ENCODE measurements at places on chromosomes 11 and 22.

DNA sequence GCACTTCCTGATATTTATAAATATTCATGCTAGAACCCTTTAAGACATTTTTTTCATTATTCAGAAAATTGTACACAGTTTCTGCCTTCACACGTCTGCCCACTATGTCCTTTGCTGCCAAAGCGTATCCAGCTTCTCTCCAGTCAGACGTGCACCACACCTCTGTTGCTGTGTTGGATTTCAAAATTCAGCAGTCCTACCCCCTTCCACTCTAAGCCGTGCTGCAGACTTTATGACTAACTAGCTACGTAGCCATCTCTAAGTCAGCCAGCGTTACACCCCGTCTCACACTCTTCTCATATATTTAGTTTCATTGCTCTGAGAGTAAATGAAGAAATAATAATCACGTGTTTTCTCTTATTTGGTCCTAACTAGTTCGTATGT, 28.2 kb upstream of the OPCML start:
- DNase-seq: no peak

GRCh38 chr22:26918226-26918625, 260.8 kb downstream of the MIAT start:
- DNase-seq: no peak

DNA sequence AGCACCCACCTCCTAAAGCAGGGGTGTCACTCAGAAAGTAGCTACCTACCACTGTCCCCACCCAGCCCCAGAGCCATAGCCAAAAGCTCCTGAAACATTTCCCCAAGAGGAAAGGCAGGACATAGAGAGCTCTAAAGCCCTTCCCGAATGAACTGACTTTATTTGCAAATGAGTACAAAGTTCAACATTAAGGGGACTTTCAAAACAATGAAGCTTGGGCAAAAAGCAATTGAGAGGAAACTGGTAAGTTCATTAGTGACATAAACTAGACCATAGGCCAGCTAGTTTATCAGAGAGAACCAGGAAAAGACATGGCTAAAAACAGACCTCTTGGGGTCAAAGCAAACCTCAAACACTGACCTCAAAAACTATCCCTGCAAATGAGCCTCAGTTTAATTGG, 72.7 kb downstream of the IGLL5 start:
- DNase-seq: no peak

DNA sequence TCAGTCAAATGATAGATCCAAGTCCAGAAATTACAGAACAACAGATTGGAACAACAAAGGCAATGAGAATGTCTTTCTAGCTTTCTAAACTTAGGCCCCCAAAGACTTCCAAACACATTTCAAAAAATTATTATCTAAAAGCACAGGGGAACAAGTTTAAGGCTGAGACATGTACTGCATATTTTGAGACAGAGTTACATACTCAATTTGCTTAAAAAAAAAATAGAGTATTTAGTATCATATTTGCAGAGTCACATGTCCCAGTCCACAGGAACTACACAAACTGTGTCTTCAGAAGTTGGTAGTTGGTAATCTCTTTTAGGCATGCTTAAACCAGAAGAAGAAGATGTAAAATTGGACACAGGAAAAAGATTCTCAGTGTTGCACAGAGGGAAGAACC, 127.2 kb downstream of the MAML2 start:
- DNase-seq: no peak

DNA sequence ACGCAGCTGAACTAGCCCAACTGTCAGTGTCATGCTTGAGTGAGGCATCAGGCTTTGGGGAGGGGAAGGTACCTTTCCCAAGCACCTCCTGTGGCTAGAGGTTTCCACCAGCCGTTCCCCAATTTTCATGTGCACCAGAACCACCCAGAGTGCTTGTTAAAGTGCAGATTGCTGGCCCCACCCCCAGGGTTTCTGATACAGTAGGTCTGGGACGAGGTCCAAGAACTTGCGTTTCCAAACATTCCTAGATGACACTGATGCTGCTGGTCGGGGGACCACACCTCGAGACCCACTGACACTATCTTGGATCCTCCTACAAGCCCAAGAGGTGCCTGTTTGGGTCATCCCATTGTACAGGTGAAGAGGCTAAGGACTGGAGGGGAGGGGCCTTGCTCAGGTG, 59.8 kb downstream of the PDE2A start:
- no peak for DNase-seq

DNA sequence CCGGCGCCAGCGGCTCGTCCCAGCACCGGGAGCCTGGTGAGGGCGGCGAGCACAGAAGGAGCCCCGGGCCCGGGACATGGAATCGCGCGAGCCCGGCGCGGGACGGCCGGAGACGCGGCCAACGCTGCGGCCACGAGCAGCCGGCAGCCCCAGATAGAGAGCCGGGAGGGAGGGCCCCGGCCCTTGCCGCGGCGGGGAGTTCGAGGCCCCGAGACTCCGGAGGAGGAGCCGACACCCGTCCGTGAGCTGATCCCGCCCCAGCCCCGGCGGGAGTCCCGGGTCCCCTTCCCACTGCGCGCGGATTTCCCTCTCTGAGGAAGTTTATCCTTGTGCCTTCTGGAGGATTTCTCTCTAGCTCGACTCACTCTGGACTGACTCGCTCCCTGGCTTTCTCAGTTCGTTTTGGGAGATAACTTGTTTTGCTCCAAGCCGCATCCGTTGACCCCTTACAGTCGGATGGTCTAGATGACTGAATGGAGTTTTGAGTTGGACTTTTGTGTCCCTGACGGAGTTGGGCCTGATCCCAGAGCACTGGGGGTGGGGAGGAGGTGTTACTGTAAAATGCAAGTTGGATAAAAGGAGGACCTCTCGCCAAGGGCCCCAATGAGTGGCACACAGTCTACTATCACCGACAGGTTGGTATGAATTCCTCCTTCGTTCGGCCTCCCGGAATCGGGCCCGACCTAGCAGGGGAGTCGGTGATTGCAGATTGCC, 585 bp downstream of the ARHGEF12 start:
- no peak for DNase-seq

DNA sequence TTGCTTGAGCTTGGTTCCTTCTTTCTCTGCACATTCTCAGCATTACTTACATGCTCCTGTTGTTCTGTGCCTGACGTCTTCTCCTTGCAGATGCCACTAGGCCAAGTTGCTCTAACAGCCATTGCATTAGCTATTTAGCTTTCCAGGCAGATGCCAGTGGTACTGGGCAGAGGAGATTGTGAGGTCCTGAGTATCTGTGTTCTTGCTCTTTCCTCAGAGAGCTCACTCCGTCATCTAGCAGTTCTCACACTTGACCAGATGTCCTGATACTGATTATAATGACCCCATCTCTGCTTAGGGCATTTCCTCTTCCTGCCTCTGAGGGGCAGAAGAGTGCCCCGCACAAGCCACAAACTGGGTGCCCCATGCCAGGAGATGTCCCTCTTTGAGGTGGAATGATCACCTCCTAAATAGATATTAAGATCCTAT, 30.7 kb downstream of the ARHGAP1 start:
- peak; percentile 42 for DNase-seq

DNA sequence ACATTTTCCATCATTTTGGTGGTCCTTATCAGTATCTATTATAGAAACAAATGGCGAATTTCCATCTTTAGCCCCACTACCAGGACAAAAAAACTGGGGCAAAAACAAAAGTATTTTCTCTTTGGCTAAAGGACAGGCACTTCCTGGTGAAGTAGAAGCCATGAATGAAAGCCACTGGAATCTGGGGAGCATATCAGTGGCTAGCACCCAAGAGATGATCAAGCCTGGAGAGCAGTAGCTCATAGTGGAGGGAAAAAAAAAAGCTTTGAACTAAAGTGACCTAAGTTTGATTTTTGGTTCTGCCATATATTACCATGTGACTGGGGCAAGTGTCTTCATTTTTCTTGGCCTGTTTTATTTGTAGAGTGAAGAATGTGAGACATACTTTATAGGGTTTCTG, 272.3 kb downstream of the GUCY1A2 start:
- no peak for DNase-seq

DNA sequence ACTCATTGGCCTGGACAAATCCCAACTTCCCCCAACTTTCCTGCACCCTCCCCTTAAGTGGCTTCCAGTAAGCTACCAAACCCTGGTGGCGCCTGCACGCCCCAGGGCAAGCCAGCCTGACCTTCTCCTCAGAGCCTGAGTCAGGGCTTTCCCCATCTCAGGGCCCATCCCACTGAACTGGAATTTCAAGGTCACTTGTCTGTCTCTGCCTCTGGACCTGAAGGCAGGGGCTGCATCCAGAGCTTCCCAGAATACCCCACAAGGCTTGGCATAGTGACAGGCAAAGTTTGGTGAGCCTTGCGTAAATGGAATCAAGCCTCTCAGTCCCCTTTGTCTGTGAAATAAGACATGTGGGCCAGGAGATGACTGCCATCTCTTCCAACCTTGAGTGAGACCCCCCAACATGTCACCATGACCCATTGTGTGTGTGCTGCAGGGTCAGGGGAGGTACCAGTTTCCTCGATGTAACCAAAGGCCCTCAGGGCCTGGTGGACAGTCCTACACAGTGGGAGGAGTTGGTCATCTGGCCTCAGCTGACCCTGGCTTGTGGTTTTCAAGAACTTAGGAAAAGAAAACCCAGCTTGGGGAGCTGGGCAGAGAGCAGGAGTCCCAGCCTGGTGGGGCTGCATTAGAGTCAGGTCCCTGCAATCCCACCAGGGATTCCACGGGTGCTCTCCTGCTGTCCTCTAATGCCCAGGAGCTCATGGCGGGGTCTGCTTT, 8.9 kb downstream of the ALX4 start:
- no peak for DNase-seq

DNA sequence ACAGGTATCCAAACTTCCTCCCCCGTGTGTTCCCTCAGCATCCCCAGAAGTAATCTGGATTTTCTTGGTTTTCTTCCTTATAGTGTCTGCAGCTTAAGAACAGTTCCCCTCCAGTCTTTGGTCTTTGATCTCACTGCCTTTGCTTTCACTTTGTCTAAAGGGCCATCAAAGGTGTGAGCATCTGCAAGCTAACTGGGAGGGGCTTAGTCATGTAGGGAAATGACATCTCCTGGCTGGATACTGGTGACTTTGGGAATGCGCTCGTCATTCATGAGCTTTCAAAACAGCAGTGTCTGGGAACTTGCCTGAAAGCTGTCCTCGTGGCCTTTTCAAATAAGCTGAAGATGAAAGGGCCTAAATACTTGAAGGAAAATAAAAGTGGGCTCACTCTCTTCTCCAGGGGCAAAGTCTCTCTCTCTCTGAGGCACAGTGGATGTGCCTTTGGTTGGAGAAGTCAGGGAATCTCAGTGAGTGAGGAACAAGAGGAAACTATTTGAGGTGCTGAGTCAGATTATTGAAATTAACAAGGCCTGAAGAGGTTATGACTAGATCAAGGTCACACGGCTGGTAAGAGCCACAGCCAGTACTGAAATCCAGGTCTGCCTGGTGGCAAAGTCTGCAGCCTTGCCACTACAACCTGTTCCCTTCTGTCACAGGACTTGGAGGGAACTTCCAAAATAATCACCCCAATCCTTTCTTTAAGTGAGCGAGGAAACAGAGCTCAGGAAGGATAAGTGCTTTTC, 45.6 kb upstream of the TENM4 start:
- DNase-seq: peak; percentile 6

GRCh38 chr11:127362754-127363308, 362.3 kb upstream of the KIRREL3 start:
- DNase-seq: no peak

- no peak for DNase-seq
These were observed 3.2 kb downstream of the MPST start for GRCh38 chr22:37022483-37023337.

GRCh38 chr11:129006161-129006560, 63.5 kb upstream of the TP53AIP1 start:
- DNase-seq: no peak

GRCh38 chr22:44828193-44828592, 75.8 kb downstream of the ARHGAP8 start:
- peak; percentile 25 for DNase-seq

GRCh38 chr22:45058622-45058912, 48.8 kb upstream of the PHF21B start:
- DNase-seq: no peak

GRCh38 chr22:35514366-35514765, 26.3 kb upstream of the RASD2 start:
- peak; percentile 17 for DNase-seq

DNA sequence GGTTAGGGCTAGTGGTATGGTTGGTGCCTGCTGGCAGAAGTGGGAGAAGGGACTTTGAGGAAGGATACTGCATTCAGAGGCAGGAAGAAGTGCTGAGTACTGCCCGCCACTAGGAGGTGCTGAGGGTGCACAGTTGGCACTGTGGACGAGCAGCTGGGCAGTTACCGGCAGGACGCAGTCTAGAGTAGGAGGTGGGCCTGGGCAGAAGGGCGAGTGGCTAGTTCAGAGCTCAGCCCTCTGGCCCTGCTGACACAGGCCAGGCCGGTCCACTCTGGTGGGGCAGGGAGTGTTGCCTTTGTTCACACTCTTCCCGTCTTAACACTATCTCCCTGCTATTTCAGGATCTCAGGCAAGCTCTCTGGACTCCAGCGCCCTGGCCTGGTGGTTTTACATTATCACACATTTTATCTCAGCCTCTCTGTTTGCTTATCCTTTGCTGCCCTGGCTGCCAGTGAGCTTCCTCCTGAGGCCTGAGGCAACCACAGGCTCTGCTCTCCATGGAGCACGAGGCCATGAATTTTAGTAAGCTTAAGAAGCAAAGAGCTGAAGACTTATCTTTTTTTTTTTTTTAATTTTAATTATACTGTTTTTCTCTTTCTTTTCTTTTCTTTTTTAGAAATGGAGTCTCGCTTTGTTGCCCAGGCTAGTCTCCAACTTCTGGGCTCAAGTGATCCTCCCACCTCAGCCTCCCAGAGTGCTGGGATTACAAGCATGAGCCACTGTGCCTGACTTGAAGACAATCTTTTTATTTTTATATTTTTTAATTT, 26.9 kb downstream of the SNAP29 start:
- DNase-seq: peak; percentile 92

DNA sequence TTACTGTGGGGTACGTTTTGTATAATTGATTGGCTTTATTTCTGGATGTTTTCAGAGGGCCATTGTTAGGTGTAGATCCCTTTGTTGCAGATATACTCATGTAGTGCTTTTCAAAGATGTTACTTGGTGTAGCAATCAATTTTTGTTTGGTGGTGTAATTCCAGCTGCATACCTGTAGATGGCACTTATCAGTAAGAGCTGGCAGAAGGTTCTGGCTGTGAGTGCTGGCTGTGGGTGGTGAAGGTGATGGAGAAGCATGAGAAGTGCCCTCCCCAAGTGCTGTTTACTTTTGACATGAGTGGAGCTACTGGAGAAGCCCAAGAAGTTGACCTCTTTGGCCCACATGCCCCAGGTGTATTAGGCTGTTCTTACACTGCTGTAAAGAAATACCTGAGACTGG, 1074.9 kb downstream of the FAM181B start:
- DNase-seq: peak; percentile 2

DNA sequence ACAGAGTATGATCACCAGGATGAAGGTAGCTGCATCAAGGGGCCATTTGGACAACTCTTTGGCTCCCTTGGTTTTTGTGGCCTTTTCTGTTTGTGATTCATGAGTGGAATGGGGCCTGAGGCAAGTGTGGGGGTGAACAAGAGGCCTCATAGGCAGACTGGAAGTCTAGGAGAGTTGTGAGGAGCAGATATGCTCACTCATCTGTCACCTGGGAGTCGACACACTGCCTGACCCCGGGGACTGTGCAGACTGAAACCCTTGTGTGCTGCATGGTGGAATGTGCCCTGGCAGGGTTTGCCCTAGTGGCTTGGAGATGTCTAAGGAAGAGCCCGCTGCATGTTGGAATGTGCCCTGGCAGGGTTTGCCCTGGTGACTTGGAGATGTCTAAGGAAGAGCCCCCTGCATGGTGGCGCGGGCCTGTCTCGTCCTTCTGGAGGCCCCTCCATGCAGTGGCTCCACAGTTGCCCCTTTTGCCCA, 60.0 kb downstream of the MED15 start:
- no peak for DNase-seq

Measured in suppressor macrophage (primary cell).